ENCODE measurements at places on chromosomes 11 and 22.

DNA sequence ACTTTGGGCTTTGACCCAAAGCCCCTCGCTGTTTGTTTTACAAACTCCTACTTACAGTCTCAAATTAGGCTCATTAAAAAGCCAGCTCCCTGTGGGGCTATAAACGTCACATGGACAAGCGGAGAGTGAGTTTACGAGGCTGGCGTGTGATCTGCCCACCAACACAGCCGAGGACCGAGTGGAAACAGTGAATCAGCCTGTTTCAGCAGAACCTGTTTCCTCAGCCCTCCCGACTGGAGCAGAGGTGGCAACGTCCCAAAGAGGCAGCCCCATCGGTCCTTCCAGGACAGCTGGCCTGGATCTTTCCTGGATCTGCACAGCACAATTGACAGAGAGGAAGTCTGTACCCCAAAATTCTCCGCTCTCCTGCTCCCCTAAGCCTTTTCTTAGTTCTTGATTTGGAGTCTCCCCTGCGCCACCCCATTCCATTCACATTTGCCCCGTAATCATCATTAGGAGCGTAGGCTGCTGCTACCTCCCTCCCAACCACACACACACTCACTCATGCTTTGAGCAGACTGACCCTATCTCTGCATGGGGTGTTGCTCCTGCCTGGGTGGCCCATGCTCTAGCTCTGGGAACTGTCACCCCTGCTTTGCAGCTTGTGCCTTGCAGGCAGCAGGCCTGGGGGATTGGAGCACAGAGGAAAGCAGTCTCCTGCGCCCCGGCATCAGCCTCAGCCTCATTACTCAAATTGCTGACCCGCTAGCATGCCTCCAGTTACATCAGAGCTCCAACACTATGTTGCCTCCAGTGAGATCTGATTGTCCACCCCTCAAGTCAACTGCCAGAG lies 117.8 kb downstream of the NAT10 start:
- no peak for DNase-seq

- no peak for DNase-seq
These were observed 819.9 kb downstream of the FAM181B start for GRCh38 chr11:81913793-81914192.

GRCh38 chr11:73547706-73548595 lies 50.0 kb downstream of the FAM168A start:
- DNase-seq = no peak

GRCh38 chr11:87301785-87302540 lies 264.2 kb downstream of the TMEM135 start:
- DNase-seq = no peak

GRCh38 chr22:47215851-47216250 lies 453.4 kb downstream of the TBC1D22A start:
- DNase-seq = no peak

All from NCI-H510A treated with DMSO at 0.1 percent for 48 hours (cell line).